ENCODE measurements at places on chromosomes 7 and 10.

DNA sequence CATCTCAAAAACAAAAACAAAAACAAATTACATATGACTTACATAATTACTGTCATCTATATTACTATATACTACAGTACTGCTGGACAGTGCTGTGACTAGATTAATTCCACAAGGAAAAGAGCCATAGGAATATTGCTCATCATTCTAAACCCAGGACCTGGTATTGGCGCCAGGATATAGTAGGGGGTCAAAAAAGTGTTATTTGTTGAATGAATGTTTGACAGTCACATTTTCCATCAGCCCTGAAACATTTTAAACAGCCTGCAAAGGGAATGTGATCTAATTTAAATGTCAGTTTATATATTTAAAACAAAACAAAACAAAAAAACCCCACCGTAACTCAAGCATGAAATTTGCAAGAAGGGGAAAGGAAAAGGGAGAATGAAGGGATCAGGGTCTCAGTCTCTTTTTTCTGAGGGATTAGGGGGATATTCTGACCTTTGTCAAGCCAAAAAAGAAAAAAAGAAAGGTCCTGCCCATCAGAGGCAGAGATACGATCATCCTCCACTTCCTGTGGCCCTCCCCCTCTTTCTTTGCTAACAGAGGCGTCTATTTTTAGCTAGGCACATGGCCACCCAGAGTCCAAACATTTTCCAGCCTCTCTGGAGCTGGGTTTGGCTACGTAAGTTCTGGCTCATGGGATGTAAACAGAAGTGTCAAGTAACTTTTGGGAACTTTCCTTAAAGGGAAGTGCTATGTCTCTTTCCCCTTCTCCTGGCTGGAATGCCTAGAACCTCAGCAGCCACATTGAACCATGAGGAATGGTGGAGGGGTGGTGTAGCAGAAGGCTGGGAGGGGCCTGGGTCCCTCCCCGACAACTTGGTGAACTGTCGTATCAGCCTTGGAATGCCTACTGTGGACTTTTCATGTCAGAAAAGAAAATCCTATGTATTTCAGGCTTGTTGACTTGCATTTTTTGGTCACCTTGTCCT is 44.6 kb upstream of the DLG5 start:
- DNase-seq, result peak; percentile 7

DNA sequence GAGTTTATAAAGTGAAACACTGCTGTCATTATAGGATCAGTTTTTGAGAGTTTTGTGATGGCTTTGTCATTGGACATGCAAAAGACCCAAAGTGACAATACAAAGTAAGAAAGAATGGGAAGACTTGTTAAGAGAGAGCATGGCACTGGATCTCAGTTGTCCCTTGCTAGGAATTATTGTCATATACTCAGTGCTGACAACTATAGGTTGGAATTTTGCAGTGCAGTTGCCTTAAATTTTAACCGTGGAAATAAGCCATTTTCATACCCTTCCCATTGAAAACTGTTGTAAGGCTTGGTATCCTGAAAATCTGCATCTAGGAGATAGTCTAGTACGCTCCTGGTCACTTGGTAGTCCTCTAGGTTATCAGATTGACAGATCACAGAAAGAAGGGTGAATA is 1156.7 kb downstream of the GATA3 start:
- DNase-seq, result no peak

DNA sequence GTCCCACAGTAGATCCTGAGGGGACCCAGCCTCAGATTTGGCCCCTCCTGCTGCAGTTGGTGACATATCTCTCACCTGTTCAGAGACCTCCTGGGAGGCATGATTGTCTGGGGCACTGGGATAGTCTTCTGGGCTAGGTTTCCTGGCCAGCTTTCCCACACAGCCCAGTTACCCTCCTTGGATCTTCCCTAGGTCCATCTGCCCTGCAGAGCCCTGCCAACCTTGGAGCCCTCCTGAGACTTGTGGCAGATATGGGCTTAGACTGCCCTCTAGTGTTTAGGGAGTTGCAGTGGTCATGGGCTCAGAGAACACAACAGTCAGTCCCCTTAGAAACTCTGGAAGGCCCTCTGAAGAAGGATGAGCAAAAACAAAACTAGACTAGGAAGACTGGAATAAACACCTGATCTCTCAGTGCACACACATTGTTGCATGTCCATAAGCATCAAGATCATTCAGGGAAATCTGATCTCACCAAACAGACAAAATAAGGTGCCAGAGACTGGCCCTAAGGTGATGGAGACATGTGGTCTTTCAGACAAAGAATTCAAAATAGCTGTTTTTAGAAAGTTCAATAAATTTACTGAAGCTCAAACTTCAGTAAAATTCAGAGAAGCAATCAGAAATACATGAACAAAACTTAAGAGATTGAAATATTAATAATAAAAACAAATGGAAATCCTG is 324.6 kb downstream of the ATRNL1 start:
- no peak for DNase-seq

DNA sequence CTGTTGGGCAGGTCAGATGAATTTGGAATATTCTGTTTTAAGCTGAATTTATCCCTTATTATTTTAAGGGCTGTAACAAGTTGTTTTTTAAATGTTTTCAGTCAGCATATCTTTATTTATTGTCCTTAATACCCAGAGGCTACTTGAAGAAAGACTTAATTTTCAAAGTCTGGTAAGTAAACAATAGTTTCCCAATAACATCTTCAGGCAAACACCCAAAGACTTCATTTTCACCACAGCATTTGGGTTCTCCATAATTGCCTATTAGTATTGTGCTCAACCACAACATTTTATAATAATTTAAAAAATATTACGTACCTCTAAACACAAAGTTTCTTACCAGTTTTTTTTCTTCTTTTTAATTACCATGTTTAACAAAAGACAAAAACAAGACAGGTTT is 60.0 kb upstream of the MKLN1 start:
- DNase-seq, result no peak

- no peak for DNase-seq
Measured at GRCh38 chr10:81843042-81843441, 32.0 kb upstream of the NRG3 start.

DNA sequence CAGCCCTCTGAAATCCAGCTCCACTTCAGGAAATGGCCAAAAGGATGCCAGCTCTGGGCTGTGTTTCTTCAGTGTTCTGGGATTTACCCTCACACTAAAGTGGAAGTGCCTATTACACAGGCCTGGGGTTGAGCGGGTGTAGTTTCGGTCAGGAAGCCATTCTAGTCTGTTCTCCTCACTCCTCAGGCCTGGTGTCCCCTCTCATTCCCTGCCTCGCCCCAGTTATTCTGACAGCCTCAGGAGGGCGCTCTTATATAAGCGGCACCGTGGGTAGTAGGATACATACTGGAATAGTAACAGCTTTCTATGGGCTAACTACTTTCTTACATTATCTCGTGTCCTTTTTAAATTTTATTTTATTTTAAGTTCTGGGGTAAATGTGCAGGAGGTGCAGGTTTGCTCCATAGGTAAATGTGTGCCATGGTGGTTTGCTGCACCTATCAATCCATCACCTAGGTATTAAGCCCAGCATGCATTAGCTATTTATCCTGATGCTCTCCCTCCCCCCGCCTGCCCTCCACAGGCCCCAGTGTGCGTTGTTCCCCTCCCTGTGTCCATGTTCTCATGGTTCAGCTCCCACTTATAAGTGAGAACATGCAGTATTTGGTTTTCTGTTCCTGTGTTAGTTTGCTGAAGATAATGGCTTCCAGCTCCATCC is 12.2 kb upstream of the LGI1 start:
- no peak for DNase-seq

DNA sequence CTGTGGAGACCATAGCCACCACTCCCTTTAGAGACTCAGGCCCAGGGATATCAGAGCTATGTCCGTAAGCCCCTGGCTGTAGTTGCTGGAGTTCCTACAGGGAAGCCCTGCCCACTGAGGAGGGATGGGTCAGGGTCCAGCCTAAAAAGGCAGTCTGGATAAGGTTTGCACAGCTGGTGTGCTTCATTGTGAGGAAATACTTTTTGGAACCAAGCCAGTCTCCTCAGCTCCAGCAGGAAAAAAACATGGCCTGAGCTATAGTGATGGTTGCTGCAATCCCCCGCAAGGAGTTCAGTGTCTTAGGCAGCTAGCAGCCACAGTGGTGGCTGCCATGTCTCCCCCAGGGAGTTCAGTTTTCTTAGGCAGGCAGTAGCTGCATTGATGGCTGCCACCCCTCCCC is 52.6 kb upstream of the CYP2C8 start:
- no peak for DNase-seq

DNA sequence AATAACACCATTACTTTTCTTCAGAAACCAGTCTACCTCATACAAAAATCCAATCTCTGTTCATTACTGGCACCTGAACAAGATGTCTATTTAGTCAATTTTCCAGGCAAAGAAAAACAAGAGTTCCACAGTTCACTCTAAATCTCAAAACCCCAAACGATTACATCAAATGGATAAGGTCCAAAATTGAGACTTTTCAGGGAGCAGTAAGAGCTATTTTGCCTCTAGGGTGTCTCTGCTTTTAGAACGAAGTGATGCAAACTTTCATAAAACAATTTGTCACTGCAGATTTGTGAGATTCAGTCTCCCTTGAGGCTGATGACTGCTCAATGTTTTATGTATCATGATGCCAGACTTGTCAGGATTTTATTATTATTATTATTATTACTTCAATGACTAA is 937.0 kb upstream of the PHF14 start:
- DNase-seq, result no peak

DNA sequence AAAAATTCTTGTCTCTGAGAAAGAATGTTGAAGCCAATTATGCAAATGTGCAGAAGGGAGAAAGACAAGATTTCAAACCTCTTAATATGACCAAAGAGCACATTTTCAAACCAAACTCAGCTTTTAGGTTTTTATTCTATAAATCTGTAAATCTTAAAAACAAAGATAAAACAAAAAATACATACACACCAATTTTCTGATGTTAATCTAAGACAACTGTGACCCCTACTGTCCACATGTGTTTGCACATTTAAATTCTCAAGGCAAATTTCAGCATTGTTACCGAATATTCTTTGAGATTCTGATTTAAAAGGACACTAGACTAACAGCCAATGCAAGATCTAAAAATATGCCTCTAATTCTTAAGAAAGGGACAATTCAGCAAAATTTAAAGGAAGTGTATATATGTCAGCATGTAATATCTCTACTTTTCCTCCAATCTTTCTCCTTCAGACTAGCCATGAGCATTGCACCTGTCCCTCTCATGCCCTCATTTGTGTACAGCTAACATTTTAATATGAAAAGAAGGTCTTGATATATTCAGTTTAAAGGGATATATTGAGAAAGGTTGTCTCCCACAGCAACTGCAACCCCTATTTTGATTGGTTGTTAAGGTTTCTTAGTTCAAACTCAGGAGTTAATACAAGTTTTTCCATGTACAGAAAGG is 417.9 kb downstream of the IPMK start:
- no peak for DNase-seq

Measured in hippocampal formation (tissue), 2 donors.